ENCODE measurements at places on chromosomes 4 and X. TPM values are rescaled to one million over a fixed set of nuclear protein-coding genes. Genes with fewer than 3 reads are reported as not detected.

CXCL13 gene
- not detected for polyA plus RNA-seq

DNA sequence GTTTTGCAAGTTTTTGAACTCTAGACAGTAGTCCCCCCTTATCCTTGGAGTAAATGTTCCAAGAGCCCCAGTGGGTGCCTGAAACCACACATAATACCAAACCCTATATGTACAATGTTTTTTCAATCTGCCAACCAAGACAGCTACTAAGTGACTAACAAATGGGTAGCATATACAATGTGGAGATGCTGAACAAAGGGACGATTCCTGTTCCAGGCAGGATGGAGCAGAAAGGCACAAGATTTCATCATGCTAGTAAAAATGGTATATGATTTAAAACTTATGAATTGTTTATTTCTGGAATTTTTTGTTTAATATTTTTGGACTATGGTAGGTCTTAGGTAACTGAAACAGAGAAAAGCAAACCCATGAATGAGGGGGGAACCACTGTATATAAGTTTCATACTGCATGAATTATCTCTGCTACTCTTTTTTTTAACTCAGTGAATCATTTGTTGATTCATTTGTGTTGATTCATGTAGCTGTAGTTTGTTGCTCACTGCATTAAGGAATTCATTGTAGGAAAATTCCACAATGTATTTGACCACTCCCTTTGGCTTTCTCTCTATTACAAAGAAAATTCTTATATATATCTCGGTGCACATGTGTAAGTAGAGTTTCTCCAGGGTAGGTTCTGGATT lies 21.9 kb upstream of the ANXA3 start:
- DNase-seq, result no peak

EXOC1L gene
- polyA plus RNA-seq, result not detected

GRCh38 chrX:84240848-84241565 lies 53.0 kb upstream of the RPS6KA6 start:
- DNase-seq, result no peak

DNA sequence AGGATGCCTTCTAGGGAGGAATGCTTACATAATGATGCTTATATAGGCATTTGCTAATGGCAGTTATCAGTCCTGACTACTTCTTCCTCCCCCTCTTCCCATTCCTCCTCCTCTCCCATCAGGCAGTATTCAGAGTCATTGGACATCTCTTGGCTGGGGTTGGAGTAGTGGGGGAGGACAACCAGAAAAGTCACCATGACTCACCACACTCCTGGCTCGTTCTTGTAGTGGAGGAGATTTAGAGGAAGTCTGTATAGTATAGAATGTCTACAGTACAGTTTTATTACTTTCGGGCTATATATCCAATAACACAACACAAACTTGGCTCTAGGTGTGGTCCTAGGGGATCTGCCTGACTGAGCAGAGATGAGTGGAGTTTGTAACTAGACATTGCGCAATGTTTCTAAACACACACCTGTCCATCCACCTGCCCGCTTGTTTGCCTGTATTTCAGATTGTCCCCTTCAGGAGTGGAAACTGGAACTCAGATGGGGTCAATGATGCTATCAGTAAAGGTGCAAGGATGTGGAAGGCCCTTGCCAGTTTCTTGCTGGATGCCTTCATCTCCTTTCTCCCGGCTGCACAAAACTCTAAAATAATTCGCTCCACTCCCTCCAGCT lies 27.9 kb upstream of the KIAA1210 start:
- no peak for DNase-seq

TRPC5OS gene
- polyA plus RNA-seq, result not detected

GRCh38 chr4:116150152-116150551 lies 935.2 kb downstream of the TRAM1L1 start:
- no peak for DNase-seq

KIAA1210 gene
- not detected for polyA plus RNA-seq

PAGE4 gene
- not detected for polyA plus RNA-seq

PRPS2 gene
- polyA plus RNA-seq, result 133 TPM

ABRAXAS1 gene
- 8.7 TPM for polyA plus RNA-seq

DNA sequence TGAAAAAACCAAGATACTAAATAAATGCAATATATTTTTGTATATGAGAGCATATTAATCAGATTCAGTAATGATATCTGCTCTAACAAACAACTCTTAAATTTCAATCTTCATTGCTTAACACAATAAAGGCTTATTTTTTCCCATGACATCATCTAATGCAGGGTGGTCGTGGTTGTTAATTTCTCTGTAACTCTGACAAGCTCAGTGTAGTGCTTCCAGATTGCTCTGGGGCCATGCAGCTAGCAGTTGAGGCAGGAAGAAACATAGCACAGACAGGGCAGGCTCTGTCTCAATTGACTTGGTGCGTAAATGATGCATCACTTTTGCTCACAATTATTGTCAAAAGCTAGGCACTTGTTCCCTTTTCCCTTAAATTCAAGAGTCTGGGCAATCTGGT lies 869 bp upstream of the GRXCR1 start:
- DNase-seq, result no peak

DNA sequence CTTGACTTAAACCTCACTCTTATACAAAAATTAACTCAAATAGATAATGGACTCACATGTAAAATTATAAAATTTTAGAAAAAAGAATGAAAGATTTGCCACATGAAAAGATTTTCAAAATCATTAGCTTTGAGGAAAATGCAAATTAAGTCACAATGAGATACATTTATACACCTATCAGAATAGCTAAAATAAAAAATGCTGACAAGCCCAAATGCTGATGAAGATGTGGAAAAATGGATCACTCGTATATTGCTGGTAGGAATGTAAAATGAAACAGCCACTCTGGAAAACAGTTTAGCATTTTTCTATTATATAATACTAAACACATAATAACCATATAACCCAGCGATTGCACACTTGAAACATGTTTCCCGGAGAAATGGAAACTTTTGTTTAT lies 316.2 kb downstream of the ANKRD50 start:
- no peak for DNase-seq

DNA sequence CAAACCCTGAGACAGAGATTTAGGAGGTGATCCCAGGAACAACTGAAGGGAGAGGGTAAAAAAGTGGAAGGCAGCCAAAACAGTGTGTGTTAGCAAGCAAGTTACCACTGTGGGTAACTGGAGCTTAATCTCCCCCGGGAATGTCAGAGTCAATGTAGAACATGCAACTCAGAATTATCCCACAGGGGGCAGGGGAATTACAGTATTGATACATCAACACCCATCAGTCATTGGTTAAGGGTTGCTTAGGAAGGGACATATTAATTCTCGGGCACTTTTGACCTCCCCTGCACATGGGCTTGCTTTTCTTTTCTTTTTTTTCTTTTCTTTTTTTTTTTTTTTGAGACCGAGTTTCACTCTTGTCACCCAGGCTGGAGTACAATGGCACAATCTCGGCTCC lies 29.3 kb downstream of the CXorf58 start:
- DNase-seq, result no peak

- no peak for DNase-seq
Measured at GRCh38 chrX:122303761-122304160, 880.3 kb upstream of the GRIA3 start.

TEC gene
- 2.5 TPM for polyA plus RNA-seq

DNA sequence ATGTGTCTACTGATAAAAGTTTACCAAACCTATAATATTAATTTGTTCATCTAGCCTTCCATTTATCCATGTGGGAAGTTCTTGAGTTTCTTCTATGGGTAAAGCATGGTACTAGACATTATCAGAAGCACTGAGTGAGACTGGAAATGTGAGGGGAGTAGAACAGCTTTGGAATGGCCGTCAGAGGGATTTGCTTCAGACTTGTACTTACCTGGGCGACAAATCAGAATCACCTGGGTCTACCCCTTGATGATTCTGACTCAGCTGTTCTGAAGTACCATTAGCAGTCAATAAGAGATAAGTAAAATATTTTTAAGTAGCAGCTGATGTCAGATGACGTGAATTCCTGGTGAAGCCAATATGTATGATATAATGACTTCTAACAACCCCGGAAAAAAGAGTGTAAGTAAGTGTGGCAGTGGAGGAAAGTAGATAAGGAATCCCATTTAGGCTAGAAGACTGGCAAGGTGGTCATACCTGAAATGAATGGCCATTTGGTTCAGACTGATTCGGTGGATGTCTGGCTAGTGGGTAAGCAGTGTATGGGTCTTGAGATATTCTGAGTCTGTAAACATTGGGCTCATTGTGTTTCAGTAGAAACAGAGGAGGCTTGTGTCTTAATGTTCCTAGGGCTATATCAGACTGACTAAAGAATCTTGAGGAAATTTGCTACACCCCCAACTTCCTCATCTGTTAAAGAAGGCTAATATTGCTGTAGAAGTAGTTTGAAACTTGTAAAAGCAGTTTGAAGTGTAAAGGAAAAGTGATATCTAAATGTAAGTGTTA lies 409.2 kb downstream of the NKX6-1 start:
- DNase-seq, result no peak

DNA sequence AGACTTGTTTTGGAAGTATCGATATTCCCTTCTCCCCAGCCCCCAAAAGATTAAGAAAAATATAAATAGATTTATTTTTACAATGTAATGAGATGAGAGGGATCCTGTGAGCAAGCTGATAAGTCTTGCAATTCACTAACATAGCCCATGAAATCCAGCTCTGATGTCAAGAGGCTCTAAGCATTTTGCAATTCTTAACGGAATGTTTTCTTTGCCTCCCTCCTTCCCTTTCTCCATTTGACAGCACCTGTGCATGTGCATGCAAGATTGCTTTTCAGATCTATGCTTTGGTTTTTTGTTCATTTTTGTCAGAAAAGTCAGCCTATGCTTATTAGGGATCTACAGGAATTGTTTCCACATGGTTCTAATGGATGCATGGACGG lies 169.9 kb downstream of the SLIT2 start:
- DNase-seq, result no peak

GRCh38 chr4:77849278-77849965 lies 13.2 kb upstream of the MRPL1 start:
- no peak for DNase-seq

DNA sequence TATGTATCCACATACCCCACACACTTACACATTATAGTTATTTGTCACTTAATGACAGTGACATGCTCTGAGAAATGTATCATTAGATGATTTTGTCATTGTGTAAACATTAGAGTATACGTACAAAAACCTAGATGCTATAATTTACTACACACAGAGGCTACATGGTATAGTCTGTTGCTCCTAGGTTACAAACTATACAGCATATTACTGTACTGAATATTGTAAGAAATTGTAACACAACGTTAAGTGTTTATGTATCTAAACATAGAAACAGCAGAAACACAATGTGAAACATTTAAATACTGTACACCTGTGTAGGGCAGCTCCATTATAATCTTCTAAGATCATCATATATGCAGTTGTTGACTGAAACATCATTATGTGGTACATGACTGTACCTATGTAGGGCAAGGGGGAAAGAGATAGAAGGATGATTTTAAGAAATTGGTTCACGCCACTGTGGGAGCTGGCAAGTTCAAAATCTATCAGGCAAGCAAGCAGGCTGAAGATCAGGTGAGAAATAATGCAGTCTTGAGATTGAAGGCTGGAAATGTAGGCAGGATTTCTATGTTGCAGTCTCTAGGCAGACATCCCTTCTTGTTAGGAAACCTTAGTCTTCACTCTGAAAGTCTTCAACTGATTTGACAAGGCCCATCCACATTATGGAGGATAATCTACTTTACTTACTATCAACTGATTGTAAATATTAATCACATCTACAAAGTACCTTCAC lies 78.0 kb upstream of the CPEB2 start:
- no peak for DNase-seq

DNA sequence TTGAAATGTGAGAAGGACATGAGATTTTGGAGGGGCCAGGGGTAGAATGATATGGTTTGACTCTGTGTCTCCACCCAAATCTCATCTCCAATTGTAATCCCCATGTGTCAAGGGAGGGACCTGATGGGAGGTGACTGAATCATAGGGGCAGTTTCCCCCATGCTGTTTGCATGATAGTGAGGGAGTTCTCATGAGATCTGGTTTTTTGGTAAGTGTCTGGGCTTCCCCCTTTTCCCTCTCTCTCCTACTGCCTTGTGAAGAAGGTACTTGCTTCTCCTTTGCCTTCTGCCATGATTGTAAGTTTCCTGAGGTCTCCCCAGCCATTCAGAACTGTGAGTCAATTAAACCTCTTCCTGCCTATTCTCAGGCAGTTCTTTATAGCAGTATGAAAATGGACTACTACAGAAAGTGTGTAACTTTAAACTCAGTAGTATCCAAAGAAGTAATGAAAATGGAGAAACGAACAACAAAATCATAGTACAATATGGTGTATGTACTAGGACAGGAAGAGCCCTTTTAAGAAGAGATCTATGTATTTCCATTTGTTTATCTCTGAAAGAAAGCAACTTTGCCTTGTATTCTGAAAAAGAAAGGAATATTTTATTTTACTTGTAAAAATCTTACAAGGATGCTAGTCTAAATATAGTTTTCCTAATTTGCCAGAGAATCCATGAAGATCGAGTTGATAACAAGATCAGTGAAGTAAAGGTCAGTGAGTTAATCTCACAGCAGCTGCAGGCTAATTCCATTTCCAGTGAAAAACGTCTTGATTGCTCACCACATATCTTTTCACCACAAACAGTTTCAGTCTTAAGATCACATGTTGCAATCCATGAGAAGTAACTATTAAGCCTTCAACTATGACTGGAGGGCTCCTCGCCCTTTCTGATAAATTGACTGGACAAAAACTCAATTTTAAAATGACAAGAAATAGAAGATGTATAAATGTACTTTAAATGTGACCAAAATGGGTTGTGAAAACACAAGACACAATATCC lies 20.5 kb downstream of the PKD2 start:
- DNase-seq, result no peak

RPS6KA6 gene
- not detected for polyA plus RNA-seq

ASB12 gene
- 0.39 TPM for polyA plus RNA-seq

GRCh38 chr4:15506464-15506863 lies 36.8 kb downstream of the CC2D2A start:
- DNase-seq, result no peak

MAGEA1 gene
- polyA plus RNA-seq, result not detected

DNA sequence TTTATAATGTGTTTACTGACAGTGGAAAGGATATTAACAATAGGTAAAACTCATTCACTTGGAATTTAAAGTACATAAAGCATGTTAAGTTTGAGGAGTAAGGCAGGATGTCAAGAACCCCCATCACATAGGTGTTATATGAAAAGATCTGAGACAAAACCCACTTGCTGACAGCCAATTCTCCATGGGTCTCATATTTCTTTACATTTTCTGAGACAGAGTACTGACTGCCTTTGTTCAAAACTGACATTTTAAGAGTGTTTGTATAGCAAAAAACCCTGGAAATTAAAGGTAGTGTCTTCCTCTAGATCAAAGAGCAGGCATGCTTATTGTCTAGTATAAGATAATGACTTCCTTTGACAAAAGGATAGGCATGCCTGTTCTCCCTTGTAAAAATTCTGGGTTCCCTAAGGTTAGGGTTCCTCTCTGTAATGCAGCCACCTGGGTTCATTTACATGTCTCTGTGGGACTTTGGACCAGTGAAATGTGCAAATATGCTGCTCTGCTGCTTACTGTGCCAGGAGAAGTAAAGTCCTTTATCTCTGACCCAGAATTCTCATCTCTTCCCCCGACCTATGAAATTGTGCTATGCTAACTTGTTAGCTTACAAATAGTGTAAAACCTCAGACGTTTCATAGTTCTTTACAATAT lies 123.6 kb downstream of the PCDH18 start:
- DNase-seq, result no peak

- DNase-seq, result peak; percentile 35
Measured at GRCh38 chrX:56978172-56978571, 17.2 kb downstream of the SPIN3 start.

All from naive B cell (primary cell).